ENCODE measurements at places on chromosomes 16 and 17. TPM values are rescaled to one million over a fixed set of nuclear protein-coding genes. Genes with fewer than 3 reads are reported as not detected.
A peak's percentile ranks its signal among the peaks of the same experiment; 100 is the strongest.

Gene KRT13
- polyA plus RNA-seq: not detected

Gene GP1BA
- 0.07 TPM for polyA plus RNA-seq

- H3K4me3 ChIP-seq: peak overlapping the region; percentile 63
- no peaks in the 10 kb centered on the region for H3K36me3 ChIP-seq
- no peaks in the 10 kb centered on the region for H3K27me3 ChIP-seq
- peaks cover 46% of the 10 kb centered on the region for H3K4me1 ChIP-seq
- DNase-seq: peak; percentile 85
Measured at GRCh38 chr17:7045492-7046126, 1.7 kb upstream of the SLC16A11 start.

- H3K27me3 ChIP-seq: no peaks in the 10 kb centered on the region
- H3K27ac ChIP-seq: no peak overlapping the region
- peaks cover 2% of the 10 kb centered on the region for H3K36me3 ChIP-seq
- H3K4me3 ChIP-seq: no peak overlapping the region
- DNase-seq: peak; percentile 41
- peaks cover 57% of the 10 kb centered on the region for H3K4me1 ChIP-seq
Measured at GRCh38 chr17:77146882-77147281, 6.1 kb downstream of the SEC14L1 start.

- peaks cover 21% of the 10 kb centered on the region for H3K4me1 ChIP-seq
- H3K36me3 ChIP-seq: peaks cover 30% of the 10 kb centered on the region
- no peak overlapping the region for H3K4me3 ChIP-seq
- H3K27ac ChIP-seq: no peak overlapping the region
Measured at GRCh38 chr17:2704031-2704889, 7.3 kb downstream of the CLUH start.

Measured in B cell (primary cell).